WTC11 (cell line): ENCODE measurements at places on chromosomes 13 and 19. TPM values are rescaled to one million over a fixed set of nuclear protein-coding genes. Genes with fewer than 3 reads are reported as not detected.

The SYCN gene
- total RNA-seq, result 0.37 to 1.1 TPM (median 0.77 TPM) in 3 replicates

The DCLK1 gene
- 15.4 to 18.5 TPM (median 15.5 TPM) in 3 replicates for total RNA-seq

The PCDH17 gene
- total RNA-seq, result 0.85 to 1.1 TPM (median 0.89 TPM) in 3 replicates

- H3K27ac ChIP-seq, result no peak overlapping the region
- no peak for DNase-seq
- H3K4me3 ChIP-seq, result no peak overlapping the region
- peaks cover 17% of the 10 kb centered on the region for H3K4me1 ChIP-seq
These were observed 46.3 kb downstream of the C13orf42 start for GRCh38 chr13:51064753-51065152.

DNA sequence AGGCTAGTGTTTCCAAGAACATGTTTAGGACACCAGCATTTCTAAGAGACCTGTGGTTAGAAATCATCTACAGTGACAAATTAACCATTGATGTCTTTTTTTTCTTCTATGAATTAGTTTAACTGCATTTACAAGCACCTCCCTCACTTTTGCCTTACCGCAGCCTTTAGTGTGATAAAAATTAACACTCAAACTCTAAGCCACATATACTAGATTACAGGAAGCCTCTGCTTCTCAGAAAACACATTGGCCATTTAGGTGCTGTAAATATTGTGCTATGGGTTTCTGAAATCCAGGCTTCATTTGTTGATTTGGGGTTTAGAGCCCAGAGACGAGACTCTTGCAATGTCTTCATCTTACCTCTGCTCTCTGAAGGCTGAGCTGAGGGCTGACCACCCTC lies 34.6 kb upstream of the OLFM4 start:
- H3K27me3 ChIP-seq, result no peaks in the 10 kb centered on the region
- H3K4me3 ChIP-seq, result no peak overlapping the region
- peaks cover 39% of the 10 kb centered on the region for H3K4me1 ChIP-seq
- DNase-seq, result no peak
- no peaks in the 10 kb centered on the region for H3K36me3 ChIP-seq

- H3K27me3 ChIP-seq, result no peaks in the 10 kb centered on the region
- peaks cover 28% of the 10 kb centered on the region for H3K4me1 ChIP-seq
These were observed 316.2 kb upstream of the HTR2A start for GRCh38 chr13:47213047-47213446.

GRCh38 chr13:22926748-22927400 lies 253.9 kb upstream of the SGCG start:
- peaks cover 24% of the 10 kb centered on the region for H3K4me1 ChIP-seq
- H3K4me3 ChIP-seq, result peak overlapping the region; percentile 65
- H3K27ac ChIP-seq, result no peak overlapping the region
- no peaks in the 10 kb centered on the region for H3K36me3 ChIP-seq
- DNase-seq, result peak; percentile 39

DNA sequence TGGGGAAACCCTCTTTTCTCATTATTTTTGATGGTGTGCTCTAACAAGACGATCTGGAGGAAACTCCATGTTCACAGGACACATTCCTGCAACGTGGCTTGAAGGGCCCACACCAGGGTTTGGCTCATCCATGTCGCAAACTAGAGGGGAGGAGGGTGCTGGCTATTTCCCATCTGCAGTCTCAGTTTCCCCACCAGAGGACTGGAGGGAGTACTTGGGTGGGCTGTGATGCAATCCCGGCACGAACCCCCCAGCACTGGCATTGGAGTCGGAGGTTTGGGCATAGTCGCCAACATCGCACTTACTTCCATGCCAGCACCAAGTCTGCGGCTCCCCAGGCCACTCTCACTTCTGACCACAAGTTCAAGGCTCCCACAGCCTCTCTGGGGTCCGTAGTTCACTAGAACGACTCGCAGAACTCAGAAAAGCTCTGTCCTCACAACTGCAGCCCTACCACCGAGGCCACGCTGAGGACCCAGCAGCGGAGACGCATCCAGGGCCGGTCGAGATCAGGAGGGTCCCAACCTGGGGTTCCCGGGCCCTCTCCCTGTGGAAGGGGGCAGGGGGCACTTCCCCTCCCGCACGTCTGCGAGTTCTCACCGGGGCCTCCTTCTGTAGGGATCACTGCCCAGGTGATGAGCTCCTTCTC lies 165.6 kb upstream of the SOX1 start:
- peak; percentile 7 for DNase-seq
- H3K36me3 ChIP-seq, result no peaks in the 10 kb centered on the region
- no peak overlapping the region; the same call in 1 of the 2 replicates for H3K27ac ChIP-seq
- no peaks in the 10 kb centered on the region; the same call in none of the 2 replicates for H3K27me3 ChIP-seq
- H3K4me3 ChIP-seq, result no peak overlapping the region

DNA sequence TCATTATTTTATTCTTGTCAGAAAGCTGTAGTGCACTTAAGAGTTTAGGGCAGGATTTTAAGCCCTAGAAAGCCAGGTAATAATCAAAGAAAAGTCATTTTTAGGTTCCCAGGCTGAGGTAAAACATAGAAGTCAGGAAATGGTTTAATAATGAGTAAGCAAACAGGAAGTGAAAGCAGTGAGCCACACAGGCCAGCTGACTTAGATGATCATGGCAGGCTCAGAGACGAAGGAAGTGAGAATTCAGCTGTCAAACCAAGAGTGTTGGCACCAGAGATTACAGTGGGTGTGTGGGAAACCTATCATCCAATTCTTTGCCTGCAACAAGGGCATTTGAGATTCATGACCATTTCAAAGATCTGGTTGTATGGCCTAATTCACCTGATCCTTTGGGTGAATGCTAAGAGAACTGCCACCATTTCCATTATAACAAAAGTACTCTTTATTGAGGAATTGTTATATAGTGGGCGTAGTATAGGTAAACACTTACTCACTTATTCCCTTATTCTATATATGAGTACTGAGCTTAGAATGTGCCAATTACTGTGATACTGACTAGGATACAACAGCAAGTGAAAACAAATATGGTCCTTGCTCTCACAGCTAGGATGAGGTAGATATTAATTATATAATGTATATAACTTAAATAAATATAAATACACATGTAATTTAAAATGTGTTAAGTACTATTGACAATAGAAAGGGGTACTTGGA lies 103.7 kb upstream of the EDNRB start:
- no peak overlapping the region for H3K27ac ChIP-seq
- H3K36me3 ChIP-seq, result peaks cover 26% of the 10 kb centered on the region
- no peaks in the 10 kb centered on the region for H3K27me3 ChIP-seq
- H3K4me3 ChIP-seq, result no peak overlapping the region
- DNase-seq, result no peak
- H3K4me1 ChIP-seq, result peaks cover 3% of the 10 kb centered on the region

GRCh38 chr13:39455521-39456175 lies 147.3 kb downstream of the LHFPL6 start:
- no peak for DNase-seq
- H3K4me3 ChIP-seq, result no peak overlapping the region
- no peaks in the 10 kb centered on the region for H3K27me3 ChIP-seq
- no peak overlapping the region for H3K27ac ChIP-seq
- H3K4me1 ChIP-seq, result peaks cover 10% of the 10 kb centered on the region
- no peaks in the 10 kb centered on the region for H3K36me3 ChIP-seq

GRCh38 chr13:88154001-88154400 lies 482.8 kb downstream of the SLITRK5 start:
- H3K4me3 ChIP-seq, result no peak overlapping the region
- H3K36me3 ChIP-seq, result peaks cover 3% of the 10 kb centered on the region
- no peaks in the 10 kb centered on the region for H3K4me1 ChIP-seq

- H3K36me3 ChIP-seq, result peaks cover 6% of the 10 kb centered on the region; the same call in 1 of the 2 replicates
- no peak overlapping the region for H3K4me3 ChIP-seq
- no peak overlapping the region for H3K27ac ChIP-seq
- H3K4me1 ChIP-seq, result no peaks in the 10 kb centered on the region
- peaks cover 83% of the 10 kb centered on the region for H3K27me3 ChIP-seq
- DNase-seq, result no peak
These were observed 12.0 kb downstream of the BCAM start for GRCh38 chr19:44820648-44821609.
